Bronchial epithelial cell (primary cell): ENCODE measurements at places on chromosomes 7 and 10. TPM values are rescaled to one million over a fixed set of nuclear protein-coding genes. Genes with fewer than 3 reads are reported as not detected.

Gene PNLIPRP2
- total RNA-seq = not detected in 2 replicates

Gene TFPI2
- 2.8 and 8.7 TPM in 2 replicates for total RNA-seq

Gene EN2
- not detected in 2 replicates for total RNA-seq

Gene TMEM140
- 0.51 and 0.53 TPM in 2 replicates for total RNA-seq

Gene FAM24B
- 7.9 and 11.1 TPM in 2 replicates for total RNA-seq

Gene LFNG
- total RNA-seq = 4.5 and 6.8 TPM in 2 replicates
